ENCODE measurements at places on chromosomes 2 and 18.

DNA sequence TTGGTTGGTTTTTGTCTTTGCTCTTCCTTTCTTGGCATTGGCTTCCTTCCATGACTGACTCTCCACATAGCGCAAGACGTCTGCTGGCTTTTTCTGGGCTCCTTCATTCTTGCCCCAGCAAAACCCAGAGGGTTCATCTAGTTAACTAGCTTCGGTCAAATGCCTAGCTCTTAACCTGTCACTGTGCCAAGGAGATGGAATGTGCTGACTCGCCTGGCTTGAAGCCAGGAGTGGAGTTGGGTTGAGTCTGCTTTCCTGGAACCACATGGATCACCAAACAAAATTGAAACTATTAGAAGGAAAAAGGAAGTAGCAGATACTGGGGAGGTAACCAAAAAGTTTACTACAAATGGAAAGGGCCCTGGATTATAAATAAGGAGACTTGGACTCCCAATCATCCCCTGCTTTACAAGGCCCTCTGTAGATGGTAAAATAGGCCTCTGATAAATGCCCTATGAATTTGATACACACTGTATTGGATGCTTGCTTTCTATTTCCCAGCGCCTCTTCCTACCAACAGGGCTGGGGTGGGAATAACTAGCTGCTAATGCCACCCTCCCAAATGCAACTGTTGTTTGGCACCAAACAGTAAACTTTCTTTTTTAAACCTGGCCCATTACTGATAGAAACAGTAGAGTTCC is 11.3 kb downstream of the MALT1 start:
- peak; percentile 97 for DNase-seq

- no peak for DNase-seq
Measured at GRCh38 chr2:168543935-168544334, 87.9 kb downstream of the CERS6 start.

DNA sequence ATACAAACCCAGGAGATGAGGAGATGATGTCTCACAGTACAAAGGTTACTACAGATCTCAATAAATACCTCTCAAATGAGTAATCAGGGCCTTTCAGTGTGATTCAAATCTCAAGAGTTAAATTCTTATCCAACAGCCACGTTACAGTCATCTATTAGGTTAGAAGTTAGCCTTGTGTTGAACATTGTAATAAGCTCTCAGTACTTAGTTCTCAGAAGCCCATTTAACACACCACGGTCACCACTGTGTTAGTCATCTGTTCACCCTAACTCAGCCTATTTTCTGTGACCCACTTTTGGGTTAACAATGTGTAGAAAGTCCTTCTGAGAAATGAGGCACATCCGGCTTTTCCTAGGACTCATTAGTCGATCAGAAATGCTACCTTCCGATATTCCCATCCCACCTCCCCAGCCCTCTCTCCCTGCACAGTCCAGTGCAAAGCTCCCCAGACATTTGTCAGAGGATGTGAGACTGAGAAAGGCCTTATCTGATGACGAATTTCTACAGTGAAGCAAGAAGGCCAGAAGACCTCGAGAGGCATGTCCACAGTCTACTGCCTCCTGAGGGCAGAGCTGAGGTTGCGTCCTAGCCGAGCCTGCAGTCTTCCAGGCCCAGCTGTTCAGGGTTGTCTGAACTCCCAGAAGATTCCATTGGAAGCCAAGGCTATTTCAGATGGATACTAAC is 92.6 kb downstream of the ACTR2 start:
- DNase-seq = peak; percentile 95

DNA sequence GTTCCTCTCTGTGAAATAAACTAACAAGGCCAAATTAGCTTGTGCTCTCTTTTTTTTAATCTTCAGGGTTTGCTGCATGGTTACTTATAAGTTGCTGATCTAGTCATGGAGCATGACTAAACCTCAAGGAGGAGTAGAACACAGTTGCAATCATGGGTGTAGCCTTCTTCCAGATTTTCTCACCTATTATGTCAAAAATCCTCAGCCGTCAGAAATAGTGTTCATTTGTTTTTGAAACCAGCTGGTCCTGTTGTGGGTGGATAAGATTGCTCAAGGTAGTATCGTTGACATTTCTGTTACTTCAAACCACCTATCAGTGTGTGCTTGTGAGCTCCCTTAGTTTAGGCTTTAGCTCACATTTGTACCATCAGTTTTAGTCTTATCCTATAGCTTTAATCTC is 11.2 kb downstream of the RELCH start:
- DNase-seq = no peak

DNA sequence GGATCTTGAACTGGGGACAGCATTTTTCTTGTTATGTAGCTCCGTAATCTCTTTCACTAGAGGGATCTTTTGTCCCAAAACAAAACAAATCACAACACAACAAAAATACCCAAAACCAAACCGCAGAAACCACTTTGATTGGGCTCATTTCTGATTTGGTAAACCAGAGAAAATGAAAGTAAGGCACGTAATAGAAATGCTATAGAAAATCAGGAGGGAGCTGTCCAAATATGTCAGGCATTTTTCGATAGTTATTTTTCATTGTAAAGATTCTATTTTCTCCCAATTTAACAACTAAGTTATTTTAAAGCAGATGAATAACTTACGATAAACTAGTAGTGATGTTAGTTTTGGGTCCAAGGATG is 406.5 kb downstream of the XIRP2 start:
- DNase-seq = no peak

DNA sequence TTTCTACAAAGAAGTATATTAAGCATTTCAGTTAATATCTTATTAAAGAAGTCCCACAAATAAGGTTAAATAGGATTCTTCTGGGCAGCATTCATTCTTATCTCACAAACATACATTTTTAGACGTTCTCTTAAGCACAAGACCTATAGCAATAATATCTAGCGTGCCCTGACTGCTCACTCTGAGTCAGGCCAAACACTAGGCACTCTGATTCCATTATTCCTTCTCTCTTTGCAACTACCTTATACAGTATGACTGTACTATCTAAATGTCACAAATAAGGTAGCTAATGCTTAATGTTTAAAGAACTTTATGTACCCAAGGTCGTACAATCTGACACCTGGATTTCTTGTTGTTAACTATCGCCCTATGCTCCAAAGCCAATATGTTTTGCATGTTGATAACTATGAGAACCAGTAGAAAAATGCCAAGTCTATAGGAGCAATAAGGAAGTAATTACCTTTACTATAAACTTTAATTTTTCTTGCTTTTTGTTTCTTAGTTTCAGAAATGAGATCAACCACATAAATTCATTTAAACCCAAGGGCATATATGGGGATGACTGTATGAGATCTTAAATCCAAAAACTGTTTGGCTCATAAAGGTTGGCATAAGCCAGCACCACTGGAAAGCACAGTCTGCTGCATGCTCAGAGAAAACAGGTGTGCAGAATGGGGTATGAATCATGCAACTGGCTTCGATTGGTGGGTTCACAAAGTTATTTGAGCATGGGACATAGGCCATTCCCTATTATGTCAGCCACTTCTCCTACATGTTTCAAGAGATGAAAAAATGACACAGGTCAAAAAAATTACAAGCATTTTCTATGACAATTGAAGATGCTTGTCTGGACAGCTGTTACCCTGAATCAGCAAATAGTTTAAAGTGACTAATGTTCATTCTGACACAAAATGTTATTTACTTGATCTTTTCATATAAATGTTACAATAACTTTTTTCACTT is 352.0 kb downstream of the IRS1 start:
- DNase-seq = peak; percentile 73

- DNase-seq = peak; percentile 54
Measured at GRCh38 chr2:48131539-48132270, 225.4 kb upstream of the FBXO11 start.

GRCh38 chr2:238658054-238658407 is 189.9 kb upstream of the TWIST2 start:
- DNase-seq = no peak

DNA sequence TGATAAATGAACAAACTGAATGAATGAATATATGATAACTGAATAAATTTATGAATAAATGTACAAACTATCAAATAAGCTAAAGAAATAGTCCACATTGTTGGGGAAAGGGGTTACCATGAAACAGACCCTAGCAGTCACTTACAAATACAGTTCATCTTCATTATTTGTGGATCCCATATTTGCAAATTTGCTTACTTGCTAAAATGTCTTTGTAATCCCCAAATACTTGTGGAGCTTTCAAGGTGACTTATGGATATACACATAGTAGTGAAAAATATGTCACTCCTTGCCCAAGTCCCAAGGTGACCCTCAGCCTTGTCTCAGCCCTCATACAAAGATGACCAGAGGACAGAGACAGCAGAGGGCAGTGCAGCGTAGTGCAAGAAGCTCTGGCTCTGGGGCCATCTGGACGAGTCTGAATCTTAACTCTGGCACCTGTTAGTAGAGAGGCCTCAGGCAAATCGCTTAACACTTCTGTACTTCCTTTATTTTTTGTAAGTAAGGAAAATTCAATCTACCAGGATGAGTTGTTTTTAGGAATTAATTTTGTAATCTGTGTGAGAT is 3.1 kb downstream of the PAIP2B start:
- DNase-seq = peak; percentile 50

DNA sequence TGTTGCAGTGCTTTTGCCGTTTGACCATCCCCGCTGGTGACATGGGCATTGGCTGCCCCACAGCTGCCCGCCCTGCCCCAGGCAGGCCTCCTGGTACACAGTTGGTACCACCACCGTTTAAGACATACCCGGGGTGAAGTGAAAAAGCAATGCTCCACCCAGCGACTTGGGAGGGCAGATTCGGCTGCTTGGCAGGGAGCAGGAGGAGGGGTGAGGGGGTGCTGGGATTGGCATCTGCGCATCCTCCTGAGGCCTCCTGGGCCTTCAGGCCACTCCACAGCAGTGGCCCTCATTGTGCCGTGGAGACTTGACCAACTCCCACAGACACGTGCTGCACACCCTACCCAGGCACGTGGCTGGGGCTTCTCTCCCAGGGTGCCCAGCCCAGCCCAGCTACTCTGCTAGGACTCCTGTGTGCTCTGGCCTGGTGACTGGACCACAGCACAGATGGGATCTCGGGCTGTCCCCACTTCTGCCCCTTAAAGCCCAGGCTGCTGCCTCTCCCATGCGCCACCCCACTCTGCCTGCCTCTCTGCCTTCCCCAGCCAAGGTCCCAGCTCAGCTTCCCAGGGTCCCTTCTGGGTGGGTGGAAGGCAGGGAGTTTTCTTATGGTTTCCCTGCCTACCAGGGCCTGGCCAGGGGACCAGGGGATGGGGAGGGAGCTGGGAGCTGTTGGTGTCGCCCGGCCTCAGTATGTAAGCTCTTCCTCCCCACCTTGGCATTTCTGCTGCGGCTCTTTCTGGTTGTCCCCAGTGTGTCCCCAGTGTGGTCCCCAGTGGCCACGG is 157.0 kb upstream of the HS6ST1 start:
- DNase-seq = no peak

DNA sequence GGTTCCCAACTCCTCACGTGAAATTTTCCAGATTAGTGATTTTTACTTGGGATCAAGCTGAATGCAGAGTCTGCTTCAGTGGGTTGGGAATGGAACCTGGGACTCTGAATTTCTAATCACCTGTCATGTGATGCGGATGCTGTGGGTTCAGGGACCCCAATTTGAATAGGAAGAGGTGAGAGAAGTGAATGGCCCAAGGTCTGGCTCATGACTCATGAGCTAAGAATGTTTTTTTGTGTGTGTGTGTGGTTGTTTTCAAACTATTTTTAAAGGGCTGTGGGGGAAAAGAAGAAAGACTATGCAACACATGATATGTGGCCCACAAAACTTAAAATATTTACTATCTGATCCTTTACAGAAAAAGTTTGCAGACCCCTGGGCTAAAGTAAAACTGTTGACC is 108.5 kb upstream of the CYRIA start:
- peak; percentile 15 for DNase-seq

DNA sequence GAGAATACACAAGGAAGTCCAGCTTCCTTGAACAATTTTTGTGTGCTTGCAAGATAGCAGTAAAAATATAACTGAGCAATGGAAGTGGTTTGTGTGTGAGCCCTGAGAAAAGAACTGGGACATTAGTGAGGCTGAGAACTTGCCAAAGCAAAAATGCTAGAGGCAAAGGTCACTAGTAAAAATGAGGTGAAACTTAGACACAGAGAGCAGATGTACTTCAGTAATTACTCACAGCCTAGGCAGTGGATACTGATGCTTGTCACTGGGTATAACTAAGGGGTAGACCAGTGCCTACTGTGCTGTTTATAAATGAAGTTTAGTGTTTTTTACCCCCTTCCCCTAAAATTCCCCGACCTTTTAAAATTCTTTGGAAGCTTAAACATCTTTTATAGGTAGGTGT is 450.1 kb downstream of the LPIN1 start:
- DNase-seq = peak; percentile 27

DNA sequence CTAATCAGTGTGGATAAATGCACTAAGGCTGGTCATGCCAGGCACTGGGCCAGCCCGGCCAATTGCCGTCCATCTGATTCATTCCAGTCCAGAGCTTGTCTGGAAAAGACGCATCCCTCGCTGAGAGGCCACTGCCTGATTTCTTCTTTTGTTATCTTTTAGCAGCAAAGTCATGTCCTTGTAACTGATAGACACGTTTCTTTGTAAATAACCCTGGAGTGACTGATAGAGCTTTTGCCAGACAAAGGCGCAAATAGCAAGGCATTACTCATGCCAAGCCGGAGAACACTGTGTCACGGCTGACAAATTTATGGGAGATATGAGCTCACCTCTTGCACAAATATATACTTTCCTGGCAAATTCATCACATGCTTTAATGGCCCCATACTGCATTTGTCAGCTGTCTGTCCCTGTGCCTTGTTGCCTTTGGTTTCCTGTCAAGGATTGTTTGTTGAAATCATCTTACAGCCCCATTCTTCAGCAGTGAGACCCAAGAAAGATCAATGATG is 164.4 kb downstream of the ETAA1 start:
- DNase-seq = peak; percentile 92

DNA sequence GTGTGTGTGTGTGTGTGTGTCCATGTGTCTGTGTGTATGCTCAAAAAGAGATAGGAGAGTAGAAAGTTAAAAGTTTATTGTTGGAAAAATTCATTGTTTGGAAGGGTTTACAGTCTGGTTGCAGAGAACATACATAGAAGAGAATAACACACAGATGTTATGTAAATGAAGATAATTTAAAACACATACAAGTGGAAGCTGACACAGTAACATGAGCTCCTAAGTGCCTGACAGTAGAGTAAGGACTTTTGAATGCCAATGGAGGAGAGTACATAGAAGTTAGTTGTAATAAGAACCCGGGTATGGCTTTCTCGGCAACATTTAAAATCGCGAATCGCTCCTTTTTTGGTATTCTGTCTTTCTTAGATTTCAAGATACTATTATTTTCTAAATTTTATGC is 137.0 kb upstream of the FANCL start:
- DNase-seq = no peak

- DNase-seq = no peak
Measured at GRCh38 chr2:218558986-218559385, 9.2 kb downstream of the USP37 start.

- DNase-seq = no peak
Measured at GRCh38 chr2:239061824-239062570, 214.1 kb downstream of the TWIST2 start.

- peak; percentile 9 for DNase-seq
Measured at GRCh38 chr2:100535855-100536254, 26.9 kb upstream of the PDCL3 start.

DNA sequence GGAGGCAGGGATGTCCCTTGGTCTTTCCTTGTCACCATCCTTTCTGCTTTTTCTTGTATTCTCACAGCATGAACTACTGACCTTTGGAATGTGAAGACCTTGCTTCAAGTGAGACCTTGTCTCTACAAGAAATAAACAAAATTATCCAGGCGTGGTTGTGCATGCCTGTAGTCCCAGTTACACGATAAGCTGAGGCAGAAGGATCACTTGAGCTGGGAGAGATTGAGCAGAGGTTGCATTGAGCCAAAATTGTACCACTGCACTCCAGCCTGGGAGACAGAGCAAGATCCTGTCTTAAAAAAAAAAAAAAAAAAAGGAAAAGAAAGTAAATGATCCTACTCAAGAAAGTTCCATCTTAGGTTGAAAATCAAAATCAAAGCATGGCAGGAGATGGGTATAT is 173.7 kb downstream of the IRS1 start:
- no peak for DNase-seq
